Lower leg skin (tissue), 4 donors: ENCODE measurements at places on chromosomes 1 and 21. TPM values are rescaled to one million over a fixed set of nuclear protein-coding genes. Genes with fewer than 3 reads are reported as not detected.

NPR1 gene
- 10.1 TPM for total RNA-seq

- DNase-seq: no peak
Measured at GRCh38 chr1:222769971-222770620, 33.1 kb downstream of the FAM177B start.

- no peak for DNase-seq
Measured at GRCh38 chr1:4969556-4970129, 315.2 kb downstream of the AJAP1 start.

DNA sequence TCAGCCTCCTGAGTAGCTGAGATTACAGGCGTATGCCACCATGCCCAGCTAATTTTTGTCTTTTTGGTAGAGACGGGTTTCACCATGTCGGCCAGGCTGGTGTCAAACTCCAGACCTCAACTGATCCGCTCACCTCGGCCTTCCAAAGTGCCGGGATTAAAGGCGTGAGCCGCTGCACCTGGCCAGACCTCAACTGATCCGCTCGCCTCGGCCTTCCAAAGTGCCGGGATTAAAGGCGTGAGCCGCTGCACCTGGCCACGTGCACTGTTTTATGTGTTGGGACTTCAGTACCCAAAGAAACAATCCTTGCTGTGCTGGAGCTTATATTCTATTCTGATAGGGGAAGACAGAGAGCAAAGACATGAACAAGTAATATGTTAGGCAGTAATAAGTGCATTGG, 10.1 kb downstream of the TRAF5 start:
- DNase-seq: no peak

DNA sequence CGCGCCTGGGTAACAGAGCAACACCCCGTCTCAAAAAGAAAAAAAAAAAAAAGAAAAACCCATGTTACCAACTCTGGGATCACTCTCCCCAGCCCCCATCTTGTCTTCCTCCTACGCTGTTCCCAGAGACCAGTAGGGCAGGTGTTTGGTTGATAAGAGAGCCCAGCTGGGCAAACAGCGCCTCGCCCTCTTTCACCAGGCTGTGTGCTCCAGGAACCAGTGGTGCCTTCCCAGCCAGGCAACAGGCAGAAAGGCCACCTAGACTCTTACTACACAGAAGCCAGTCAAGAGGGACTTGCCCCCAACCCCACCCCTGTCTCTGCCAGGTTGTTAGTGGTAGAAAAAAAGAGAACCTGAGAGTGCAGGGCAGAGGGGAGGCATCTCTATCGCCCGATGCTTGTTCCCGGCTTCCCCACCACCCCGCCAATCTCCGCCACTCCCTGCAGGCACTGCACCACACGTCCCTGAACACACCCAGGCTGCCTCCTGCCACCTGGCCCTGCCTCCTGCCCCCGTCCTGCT, 14.0 kb upstream of the CTRC start:
- no peak for DNase-seq

DNA sequence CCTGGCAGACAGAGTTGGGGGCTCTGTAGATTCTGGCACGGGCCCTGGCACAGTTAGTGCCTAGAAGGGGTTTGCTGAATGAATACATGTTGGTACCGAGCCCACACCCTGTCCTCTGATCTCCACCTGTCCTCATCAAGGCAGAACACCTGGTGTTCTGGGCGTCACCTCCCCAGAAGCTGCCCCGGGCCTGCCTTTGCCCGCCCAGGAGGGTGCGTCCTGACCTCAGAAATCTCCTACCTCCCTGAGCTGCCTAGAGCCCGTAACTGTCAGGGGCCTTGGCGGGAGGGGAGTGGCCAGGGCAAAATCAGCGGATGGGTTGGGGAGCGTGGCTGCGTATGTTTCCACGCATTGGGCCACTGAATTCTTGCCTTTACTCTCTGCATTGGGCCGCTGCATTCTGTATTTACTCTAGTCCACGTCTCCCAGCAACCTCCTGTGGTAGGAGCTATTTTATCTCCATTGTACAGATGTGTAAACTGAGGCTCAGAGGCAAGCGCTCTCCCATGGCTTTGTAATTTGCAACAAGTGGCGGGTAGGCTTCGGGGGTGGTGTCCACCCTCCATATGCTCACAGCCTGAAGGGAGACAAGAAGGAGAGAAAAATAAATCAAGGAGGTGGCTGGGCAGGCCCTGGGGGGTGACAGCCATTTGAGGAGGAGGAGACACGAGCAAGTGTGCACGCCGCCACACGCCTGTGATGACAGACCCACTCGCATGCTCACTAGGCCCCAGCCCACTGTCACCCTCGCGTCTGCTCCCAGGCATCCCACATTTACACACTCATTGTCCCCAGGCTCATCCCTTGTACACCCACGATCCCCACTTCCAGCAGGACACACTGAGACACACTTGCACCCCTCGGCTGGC, 95.7 kb upstream of the WNT4 start:
- DNase-seq: no peak

DNA sequence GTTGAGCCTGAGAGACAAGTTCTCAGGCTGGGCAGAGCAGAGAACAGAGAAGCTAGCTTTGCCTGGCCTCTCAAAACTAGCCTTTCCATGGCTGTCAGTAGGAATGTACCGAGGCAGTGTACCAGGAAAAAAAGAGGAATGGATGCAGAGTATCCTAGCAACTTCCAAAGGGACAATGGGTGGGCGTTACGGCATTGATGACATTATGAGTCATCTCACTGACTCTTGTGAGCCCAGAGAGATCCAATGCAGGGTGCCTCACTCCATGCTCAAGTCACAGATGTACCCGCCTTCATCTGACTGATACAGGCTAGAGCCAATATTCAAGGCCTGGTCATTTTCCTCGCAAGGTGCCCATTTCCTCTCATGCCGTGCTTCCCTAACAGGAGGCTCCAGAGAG, 51.4 kb upstream of the C8B start:
- no peak for DNase-seq

MMEL1 gene
- 1.4 TPM for total RNA-seq

- no peak for DNase-seq
Measured at GRCh38 chr1:57348921-57349320, 74.9 kb downstream of the DAB1 start.
